HFFc6 (cell line): ENCODE measurements at places on chromosomes 7 and 10.

DNA sequence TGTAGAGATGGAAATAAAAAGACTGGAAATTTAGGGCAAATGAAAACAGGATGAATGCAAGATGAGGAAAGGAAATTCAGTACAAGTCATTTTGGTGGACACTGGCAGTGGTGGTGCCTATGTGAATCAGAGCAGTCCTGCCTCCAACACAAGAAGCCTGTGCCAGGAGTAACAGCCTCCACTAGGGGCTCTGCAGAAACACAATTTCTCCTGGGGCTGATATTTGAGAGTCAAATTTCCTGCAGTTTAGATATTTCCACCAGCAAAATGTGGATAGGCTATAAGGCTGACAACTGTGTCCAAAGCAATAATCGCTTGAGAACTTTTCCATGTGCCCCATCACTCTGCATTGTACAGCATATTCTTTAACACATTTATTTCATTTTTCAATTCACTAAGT is 4.7 kb upstream of the PLXDC2 start:
- no peaks in the 10 kb centered on the region; the same call in 1 of the 2 replicates for H3K4me1 ChIP-seq
- peak; percentile 2 for DNase-seq
- no peaks in the 10 kb centered on the region for H3K36me3 ChIP-seq
- peaks cover 12% of the 10 kb centered on the region for H3K27me3 ChIP-seq
- no peak overlapping the region for H3K4me3 ChIP-seq

DNA sequence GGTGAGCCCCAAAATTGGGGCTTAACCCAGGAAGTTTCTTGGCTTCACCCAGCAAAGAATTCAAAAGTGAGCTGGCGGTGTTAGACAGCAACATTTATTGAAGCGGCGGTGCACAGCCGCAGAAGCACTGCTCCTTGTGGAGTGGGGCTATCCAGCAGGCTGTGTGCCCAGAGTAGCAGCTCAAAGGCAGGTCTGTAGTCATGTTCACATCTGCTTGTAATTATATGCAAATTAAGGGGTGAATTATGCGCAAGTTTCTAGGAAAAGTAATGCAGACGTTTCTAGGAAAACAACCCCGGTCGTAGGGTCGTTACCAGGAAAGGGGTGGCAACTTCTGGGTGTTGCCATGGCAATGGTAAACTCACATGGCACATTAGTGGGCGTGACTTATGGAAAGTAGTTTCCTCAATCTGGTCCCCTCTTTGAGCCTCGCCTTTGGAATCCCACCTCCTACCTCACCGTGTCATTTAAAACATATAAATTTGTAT is 13.7 kb upstream of the KBTBD2 start:
- H3K4me1 ChIP-seq = peaks cover 9% of the 10 kb centered on the region
- H3K27me3 ChIP-seq = peaks cover 3% of the 10 kb centered on the region; the same call in 1 of the 2 replicates
- no peaks in the 10 kb centered on the region for H3K36me3 ChIP-seq
- peak overlapping the region; percentile 84 for H3K4me3 ChIP-seq
- peak overlapping the region; percentile 75 for H3K27ac ChIP-seq

DNA sequence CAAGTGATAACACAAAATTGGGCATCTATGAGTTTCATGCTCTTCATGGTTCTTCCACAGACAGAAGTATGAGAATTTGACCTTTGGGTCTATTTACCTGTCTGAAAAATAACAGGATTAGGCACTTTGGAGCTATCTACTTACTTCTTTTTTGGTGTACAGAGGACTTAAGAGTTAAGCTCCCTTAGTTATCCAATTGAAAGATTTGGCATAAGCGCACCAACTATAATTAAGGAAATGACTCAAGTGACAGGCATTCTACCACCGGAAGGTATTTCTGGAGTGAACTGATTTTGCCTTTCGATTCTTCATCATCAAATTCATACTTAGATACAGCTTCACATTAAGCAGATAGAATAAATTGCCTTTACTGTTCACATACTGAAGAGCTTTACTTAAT is 43.9 kb downstream of the IFIT5 start:
- no peaks in the 10 kb centered on the region for H3K36me3 ChIP-seq
- peak; percentile 38 for DNase-seq
- H3K27ac ChIP-seq = peak overlapping the region; percentile 30

DNA sequence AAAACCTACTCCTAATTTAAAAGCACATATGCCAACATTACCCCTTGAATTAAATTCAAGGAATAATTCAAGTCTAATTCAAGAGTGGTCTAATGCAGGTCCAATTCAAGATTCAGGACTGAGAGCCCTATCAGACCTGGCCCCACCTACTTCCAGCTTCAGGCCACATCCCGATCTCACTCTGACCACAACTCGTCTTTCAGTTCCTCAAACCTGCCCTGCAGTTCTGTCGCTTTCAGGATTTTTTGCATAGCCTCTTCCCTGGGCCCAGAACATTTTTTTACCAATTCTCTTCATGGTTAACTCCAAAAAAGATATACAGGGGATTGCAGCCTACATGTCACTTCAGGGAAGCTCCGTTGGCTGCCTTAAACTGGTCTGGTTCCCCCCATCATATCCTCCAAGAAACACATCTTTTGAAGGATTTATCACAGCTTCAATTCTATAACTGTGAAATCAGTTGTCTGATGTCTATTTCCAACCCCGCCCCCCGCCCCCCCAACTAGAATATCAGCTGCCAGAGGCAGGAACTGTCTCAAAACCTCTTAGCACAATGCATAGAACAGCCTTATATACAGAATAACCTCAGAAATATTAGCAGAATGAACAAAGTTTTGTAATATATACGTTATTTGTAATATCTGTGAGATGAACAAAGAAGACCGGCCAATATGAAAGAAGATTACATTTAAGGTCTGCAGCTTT is 20.8 kb downstream of the CCDC6 start:
- no peak overlapping the region for H3K4me3 ChIP-seq
- no peak overlapping the region for H3K27ac ChIP-seq
- peaks cover 10% of the 10 kb centered on the region; the same call in 1 of the 2 replicates for H3K4me1 ChIP-seq
- no peak for DNase-seq

DNA sequence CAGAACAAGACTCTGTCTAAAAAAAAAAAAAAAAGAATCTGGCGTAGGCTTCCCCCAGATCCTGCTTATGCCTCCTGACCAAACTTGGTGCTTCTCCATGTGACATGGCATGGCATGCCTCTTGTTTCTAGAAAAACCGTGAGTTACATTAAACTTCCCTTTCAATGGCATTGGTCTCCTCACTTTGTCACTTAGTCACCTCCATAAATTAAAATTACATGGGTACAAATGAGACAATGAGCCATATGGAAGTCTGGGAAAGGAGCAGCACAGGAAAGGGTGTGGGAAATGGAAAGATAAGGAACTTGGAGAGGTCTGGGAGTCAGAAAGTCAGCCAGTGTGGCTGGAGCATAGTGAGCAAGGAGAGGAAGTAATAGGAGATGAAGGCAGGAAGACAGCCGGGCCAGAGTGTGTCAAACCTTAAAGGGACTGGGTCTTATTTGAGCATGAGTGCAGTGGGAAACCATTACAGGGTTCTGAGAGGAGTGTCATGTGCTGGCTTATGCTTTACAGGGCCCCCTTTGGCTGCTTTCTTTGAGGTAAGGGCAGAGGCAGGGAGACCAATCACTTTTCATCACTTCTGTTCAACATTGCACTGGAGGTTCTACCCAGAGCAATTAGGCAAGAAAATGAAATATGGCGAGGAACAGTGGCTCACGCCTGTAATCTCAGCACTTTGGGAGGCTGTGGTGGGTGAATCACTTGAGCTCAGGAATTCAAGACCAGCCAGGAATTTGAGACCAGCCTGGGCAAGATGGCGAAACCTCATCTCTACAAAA is 21.3 kb upstream of the ZMIZ2 start:
- peak overlapping the region; percentile 29 for H3K4me3 ChIP-seq
- peak overlapping the region; percentile 92 for H3K27ac ChIP-seq
- no peaks in the 10 kb centered on the region; the same call in 1 of the 2 replicates for H3K27me3 ChIP-seq
- peaks cover 24% of the 10 kb centered on the region for H3K4me1 ChIP-seq
- H3K36me3 ChIP-seq = peaks cover 4% of the 10 kb centered on the region; the same call in 1 of the 2 replicates
- peak; percentile 77 for DNase-seq

DNA sequence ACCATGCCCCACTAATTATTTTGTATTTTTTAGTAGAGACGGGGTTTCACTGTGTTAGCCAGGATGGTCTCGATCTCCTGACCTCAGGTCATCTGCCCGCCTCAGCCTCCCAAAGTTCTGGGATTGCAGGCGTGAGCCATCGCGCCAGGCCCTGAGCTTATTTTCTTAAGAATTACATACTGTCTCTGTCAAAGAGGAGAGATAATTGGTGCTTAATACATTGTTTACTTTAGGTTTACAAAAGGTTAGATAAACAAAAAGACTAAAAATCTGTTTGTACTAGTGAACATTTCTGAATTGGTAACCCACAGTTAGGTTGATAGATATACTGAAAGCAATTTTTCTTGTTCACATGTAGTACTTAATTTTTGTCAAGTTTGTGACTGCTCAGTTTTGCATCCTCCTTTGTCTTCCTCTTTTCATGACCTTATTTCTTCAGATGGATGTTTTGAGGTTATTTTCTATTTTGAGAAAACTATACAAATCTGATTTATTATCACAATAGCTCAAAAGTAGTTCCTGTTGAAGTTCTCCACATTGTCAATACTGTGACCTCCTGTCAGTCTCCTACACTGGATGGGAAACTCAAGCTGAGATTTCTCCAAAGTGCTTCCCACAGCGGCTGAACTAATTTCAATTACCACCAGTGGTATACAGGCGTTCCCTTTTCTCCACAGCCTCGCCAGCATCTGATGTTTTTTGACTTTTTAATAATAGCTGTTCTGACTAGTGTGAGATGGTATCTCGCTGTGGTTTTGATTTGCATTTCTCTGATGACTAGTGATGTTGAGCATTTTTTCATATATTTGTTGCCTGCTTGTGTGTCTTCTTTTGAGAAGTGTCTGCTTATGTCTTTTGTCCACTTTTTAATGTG is 22.5 kb downstream of the HHEX start:
- peak overlapping the region; percentile 42; the same call in 1 of the 2 replicates for H3K27ac ChIP-seq
- peak; percentile 85 for DNase-seq
- no peak overlapping the region for H3K4me3 ChIP-seq
- peaks cover 16% of the 10 kb centered on the region for H3K4me1 ChIP-seq
- H3K27me3 ChIP-seq = peaks cover 6% of the 10 kb centered on the region; the same call in 1 of the 2 replicates

DNA sequence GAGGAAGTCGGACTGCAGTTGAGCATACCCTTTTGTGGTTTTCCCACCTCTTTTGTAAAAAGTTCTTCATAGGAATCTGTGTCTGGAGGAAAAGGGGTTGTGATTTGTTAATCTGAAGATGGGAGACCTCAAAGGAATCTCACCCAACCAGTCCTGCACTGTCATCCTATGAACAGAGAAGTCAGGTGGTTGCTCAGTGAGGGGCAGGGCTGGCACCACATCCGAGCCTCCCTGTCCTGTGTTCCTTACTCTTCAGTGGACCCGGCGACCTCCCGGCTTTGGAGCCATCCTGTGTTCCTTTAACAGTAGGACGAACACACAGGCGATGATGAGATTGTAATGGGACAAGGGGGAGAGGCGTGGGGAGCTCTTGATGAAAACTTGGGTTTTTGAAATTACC is 2.8 kb upstream of the MGMT start:
- no peak overlapping the region for H3K4me3 ChIP-seq
- 0 out of 2 replicates have a peak, but pooled peaks cover 5% of the 10 kb centered on the region for H3K4me1 ChIP-seq
- H3K27ac ChIP-seq = no peak overlapping the region
- no peaks in the 10 kb centered on the region for H3K36me3 ChIP-seq
- H3K27me3 ChIP-seq = peaks cover 2% of the 10 kb centered on the region

DNA sequence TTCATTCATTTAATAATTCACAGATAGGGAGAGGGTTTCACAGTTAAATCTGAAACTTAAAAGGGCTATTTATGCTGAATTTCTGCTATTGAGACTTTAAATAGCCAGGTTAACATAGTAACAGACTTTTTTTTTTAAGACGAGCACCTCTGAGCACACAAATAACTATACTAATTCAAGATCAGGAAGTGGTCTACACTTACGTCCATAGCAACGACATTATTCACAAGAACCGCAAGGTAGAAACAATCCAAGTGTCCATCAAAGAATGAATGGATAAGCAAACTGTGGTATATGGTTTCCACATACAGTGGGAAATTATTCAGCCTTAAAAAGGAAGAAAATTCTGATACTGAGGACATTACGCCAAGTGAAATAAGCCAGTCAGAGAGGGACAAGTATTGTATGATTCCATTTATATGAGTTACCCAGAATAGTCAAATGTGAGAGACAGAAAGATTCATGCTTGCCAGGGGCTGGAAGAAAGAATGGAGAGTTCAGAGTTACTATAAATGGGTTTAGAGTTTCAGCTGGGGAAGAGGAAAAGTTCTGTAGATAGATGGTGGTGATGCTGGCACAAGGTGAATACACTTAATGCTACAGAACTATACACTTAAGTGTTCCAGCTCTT is 140.3 kb upstream of the LAMB4 start:
- peaks cover 6% of the 10 kb centered on the region for H3K27me3 ChIP-seq
- H3K27ac ChIP-seq = no peak overlapping the region
- peaks cover 4% of the 10 kb centered on the region; the same call in 1 of the 2 replicates for H3K4me1 ChIP-seq

- DNase-seq = no peak
- H3K36me3 ChIP-seq = peaks cover 7% of the 10 kb centered on the region; the same call in 1 of the 2 replicates
- peaks cover 14% of the 10 kb centered on the region for H3K27me3 ChIP-seq
- no peak overlapping the region for H3K4me3 ChIP-seq
- H3K4me1 ChIP-seq = peaks cover 13% of the 10 kb centered on the region
These were observed 73.0 kb upstream of the BMPER start for GRCh38 chr7:33832271-33832721.

GRCh38 chr7:80521809-80522208 is 9.9 kb upstream of the GNAT3 start:
- no peaks in the 10 kb centered on the region for H3K36me3 ChIP-seq
- no peaks in the 10 kb centered on the region for H3K27me3 ChIP-seq
- no peak overlapping the region for H3K27ac ChIP-seq
- H3K4me3 ChIP-seq = no peak overlapping the region
- H3K4me1 ChIP-seq = peaks cover 28% of the 10 kb centered on the region

- DNase-seq = no peak
- no peaks in the 10 kb centered on the region for H3K27me3 ChIP-seq
- no peaks in the 10 kb centered on the region; the same call in 1 of the 2 replicates for H3K4me1 ChIP-seq
- H3K4me3 ChIP-seq = no peak overlapping the region
These were observed 74.9 kb downstream of the HDAC9 start for GRCh38 chr7:18570441-18570840.

GRCh38 chr7:140390034-140390433 is 8.3 kb downstream of the SLC37A3 start:
- H3K36me3 ChIP-seq = no peaks in the 10 kb centered on the region
- DNase-seq = no peak
- H3K27ac ChIP-seq = no peak overlapping the region
- peaks cover 6% of the 10 kb centered on the region; the same call in 1 of the 2 replicates for H3K4me1 ChIP-seq
- H3K27me3 ChIP-seq = no peaks in the 10 kb centered on the region

DNA sequence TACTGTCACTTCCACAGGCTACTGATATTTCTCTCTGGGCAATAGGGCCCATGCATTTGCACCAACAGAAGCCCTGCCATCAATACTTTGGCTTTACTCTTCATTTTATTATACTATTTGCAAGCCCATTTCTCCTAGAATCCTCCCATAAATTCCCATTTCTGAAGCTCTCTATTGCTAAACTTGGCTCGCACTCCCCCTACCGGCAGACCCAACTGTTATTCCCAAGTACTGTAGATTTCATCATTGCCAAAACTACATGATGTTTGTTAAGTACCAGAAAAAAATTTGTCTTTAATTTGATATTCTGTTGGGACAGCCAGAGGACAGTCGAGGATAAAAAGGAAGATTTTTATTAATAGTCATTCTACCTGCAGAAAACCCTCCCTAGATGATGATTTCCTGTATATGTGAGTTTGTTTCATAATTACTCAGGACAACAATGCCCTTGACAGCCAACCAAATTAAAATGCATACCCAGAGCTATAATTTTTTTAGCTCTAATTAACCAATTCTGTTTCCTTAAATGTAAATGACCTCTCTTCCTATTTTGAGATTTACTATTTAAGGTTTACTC is 298.6 kb downstream of the REEP3 start:
- H3K27ac ChIP-seq = no peak overlapping the region
- DNase-seq = peak; percentile 59
- no peak overlapping the region for H3K4me3 ChIP-seq
- H3K4me1 ChIP-seq = no peaks in the 10 kb centered on the region
- no peaks in the 10 kb centered on the region for H3K36me3 ChIP-seq

- peaks cover 79% of the 10 kb centered on the region for H3K4me1 ChIP-seq
- no peak overlapping the region; the same call in 1 of the 2 replicates for H3K4me3 ChIP-seq
- H3K27ac ChIP-seq = peak overlapping the region; percentile 76
These were observed 79.5 kb upstream of the FAM133B start for GRCh38 chr7:92669616-92670165.
